Activated T-helper 2 cell treated with anti-CD3 and anti-CD28 coated beads, Interferon-gamma antibody, Interleukin-2, Interleukin-4, amounts not matched to agents 10 μg/mL and 5 μg/mL and 100 μg/mL, durations not matched to agents 14 hours and 24 hours and 36 hours (primary cell): ENCODE measurements at places on chromosomes 3 and 15.

DNA sequence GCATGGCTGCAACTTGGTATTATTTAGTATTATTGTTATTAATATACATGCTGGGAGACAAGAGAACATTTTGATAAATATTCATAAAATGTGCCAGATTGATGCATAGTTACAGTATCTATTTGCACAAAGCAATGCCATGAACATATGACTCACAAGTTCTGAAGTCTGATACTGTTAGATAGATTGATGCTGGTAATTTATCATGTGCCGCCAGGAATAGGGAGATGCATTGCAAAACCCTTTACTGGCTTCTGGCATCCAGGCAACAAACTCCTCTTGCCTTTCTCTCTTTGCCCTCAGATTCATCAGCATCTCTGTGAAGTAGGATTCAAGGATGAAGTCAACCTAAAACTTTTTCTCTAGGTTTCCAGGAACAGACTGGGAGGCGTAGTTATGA lies 41.0 kb upstream of the SLC25A26 start:
- no peak for DNase-seq

- no peak for DNase-seq
Measured at GRCh38 chr3:111768571-111769100, 90.4 kb upstream of the PHLDB2 start.

DNA sequence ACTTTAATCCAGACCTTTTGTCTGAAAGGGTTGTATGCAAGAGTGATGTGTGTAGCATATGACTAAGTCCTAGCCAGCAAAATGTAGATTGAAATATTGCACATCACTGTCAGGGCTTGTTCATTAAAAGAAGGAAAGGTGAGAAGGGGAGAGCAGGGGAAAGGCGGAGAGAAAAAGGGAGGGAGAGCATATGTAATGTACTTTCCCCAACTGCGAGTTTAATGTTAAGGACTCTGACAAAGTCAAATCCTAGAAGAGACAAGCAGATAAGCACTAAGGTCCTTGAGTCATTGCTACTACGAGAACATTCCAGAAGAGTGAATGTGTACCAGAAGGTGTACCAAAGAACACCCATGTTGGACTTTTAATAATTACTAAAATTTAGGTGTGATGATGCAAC lies 1336.7 kb downstream of the NSUN3 start:
- DNase-seq, result no peak

DNA sequence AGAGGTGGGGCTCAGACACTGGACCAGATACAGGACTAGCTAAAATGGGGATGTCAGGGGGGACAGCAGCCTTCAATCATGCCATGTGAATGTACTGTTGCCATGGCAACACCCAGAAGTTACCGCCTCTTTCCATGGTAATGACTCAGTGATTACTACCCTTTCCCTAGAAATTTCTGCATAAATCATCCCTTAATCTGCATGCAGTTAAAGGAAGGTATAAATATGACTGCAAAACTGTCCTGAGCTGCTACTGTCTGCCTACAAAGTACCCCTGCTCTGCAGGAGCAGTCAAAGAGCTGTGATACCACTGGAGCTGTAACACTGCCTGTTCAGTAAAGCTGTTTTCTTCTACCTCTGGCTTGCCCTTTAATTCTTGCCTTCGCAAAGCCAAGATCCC lies 168.2 kb downstream of the PEAK1 start:
- DNase-seq, result no peak

DNA sequence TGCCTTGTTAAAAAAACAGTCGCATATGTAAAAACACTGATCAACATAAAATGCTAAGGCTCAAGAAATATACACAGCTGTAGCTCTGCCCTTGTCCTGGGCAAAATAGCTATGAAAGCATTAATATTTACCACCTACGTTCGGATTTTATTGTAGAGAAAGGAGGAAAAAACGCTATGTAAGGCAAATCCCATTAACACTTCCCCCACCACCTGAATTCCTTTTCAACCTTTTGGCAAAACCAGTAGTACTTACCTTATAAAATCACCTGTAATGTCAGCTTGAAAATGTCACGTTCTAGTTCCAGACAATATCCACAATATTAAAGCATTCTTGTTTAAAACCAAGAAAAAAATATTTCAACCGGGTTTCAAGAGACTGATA lies 3.6 kb downstream of the TRA2B start:
- no peak for DNase-seq

GRCh38 chr15:74413350-74414080 lies 20.2 kb downstream of the SEMA7A start:
- no peak for DNase-seq

DNA sequence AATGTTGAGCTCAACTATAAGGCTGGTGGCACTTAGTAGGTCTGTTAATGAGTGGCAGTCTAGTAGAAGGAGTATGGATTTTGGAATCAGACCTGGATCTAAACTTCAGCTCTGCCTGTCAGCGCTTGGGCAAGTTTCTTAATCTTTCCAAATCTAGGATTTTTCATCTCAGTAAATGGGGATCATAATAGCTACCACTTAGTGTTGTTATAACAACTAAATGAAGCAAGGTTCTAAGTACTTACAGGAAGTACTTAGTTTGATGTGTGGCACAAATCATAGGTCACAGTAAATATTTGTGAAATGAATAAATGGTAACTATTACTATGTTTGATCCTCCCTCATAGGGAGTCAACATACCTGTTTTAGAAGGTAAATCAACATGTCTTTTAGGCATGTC lies 31.4 kb downstream of the SLC49A4 start:
- no peak for DNase-seq
